ENCODE measurements at places on chromosomes 12 and 14.

DNA sequence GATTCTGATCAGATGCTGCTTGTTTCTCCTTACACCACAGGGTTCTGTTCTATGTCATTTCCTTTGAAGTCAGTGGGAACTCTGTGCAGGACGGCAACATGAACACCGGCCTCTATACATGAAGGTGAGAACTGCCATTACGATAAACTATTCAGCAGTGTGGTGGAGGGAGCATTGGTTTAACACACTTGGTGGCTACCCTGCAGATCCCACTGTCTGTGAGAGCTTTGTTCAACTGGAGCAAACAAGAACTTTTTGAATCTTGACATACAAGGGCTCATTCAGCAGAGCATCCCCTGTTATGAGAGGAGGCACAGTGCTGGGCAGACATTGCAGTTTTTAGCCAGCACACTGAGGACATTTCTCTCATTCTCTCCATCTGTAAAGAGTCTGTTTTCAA lies 10.7 kb upstream of the FRS2 start:
- peak; percentile 22 for DNase-seq

- no peak for DNase-seq
Observed at GRCh38 chr12:110668480-110669192, 20.3 kb downstream of the HVCN1 start.

GRCh38 chr14:89032086-89032649 lies 207.7 kb downstream of the TTC8 start:
- no peak for DNase-seq

- DNase-seq = no peak
Observed at GRCh38 chr14:54686871-54687749, 120.2 kb downstream of the SAMD4A start.

GRCh38 chr14:52790756-52791222 lies 618 bp downstream of the GNPNAT1 start:
- no peak for DNase-seq

- DNase-seq = no peak
Observed at GRCh38 chr12:80154261-80154660, 54.9 kb downstream of the OTOGL start.

GRCh38 chr14:22513066-22513812 lies 75.8 kb downstream of the DAD1 start:
- no peak for DNase-seq

DNA sequence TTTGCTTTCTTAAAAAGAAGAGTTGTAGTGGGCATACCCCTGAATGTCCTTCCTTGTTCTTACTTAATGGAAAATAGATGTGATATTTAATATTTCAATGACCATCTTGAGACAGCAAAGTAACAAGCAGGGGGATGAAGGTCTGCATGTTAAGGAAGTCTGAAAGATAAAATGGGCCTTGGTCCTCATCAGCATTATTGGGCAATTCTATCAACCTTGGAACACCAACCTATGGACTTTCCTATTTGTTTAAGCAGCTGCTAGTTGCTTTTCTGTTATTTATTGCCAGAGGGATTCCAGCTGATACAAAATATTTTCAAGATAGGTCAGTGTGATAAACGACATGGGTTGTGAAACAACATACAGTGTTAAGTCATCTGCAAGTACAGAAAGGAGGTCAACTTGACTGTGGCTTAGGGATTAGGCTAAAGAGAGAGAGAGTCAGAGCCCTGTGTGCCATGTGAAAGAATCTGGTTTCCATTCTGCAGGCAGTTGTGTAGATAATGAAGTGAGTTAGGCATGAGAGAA lies 16.4 kb upstream of the A2M start:
- DNase-seq = no peak

GRCh38 chr14:74577247-74577947 lies 34.6 kb downstream of the LTBP2 start:
- DNase-seq = no peak

DNA sequence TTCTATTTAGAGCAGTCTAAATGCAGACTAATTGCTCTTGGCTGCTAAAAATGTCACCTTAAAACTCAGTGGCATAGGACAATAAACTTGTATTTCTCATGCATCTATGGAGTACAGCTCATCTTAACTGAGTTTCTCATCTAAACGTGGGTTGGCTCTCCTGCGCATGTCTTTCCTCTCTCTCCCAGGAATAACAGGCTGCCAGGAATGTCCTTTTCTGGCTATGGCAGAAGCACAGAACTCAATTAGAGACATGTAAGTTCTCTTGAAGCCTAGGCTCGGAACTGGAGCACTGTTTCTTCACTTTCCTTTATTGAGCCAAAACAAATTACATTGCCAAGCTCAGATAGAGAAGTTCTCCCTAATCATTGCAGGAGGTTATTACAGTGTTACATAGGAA lies 722.3 kb upstream of the FLRT2 start:
- no peak for DNase-seq

- DNase-seq = peak; percentile 76
Observed at GRCh38 chr12:109098183-109098604, 797 bp downstream of the UNG start.

DNA sequence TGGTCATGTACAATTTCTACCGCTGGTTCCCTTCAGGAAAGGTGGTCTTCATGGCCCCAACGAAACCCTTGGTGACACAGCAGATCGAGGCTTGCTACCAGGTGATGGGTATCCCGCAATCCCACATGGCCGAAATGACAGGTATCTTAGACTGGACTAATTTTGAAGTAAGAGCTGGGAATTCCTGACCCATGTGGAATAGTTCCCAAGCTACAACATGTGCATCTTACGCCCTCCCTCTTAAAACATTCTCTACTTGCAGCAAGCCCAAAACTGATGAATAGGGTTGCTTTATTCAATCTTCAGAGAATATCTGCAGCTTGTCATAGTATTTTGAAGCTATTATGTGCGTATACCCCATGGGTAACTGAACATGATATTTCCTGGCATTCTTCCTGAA lies 669 bp downstream of the FANCM start:
- DNase-seq = no peak

GRCh38 chr14:36944307-36945010 lies 227.9 kb downstream of the SLC25A21 start:
- no peak for DNase-seq

DNA sequence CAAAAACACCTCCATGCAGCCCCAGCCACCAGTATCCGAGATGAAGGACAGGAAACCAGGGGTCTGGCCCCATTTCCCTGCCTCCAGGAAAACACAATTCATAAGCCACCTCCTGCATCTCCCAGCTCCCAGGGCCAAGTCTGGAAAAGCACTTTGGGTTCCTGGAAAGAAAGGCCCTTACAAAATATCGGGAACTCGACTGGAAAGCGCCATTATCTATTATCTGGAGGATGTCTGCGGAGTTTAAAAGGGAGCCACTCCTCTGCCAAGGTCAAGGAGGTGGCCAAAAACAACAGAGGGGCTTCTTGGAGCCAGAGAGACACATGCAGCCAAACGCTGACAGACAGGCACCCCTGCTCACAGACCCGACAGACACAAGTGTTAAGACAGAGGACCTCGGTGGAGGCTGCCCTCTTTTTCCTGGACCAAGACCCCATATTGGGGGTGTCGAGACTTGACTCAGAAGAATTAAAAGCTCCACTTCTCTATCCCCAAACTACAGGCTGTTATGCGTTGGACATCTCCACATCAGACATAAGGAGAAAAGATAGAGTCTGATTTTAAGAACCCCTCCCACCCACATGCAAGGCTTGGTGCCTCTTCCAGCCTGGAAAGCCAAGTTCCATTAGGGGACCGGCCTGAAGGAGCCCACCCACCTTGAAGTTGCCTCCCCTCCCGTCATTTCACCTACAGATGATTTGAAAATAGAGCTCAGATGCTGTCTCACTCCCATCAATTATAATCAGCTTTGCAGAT lies 9.6 kb downstream of the ACTN1 start:
- no peak for DNase-seq

GRCh38 chr12:8572507-8572906 lies 31.8 kb upstream of the CLEC4E start:
- DNase-seq = no peak

GRCh38 chr12:77325511-77326236 lies 260.3 kb upstream of the E2F7 start:
- peak; percentile 28 for DNase-seq

DNA sequence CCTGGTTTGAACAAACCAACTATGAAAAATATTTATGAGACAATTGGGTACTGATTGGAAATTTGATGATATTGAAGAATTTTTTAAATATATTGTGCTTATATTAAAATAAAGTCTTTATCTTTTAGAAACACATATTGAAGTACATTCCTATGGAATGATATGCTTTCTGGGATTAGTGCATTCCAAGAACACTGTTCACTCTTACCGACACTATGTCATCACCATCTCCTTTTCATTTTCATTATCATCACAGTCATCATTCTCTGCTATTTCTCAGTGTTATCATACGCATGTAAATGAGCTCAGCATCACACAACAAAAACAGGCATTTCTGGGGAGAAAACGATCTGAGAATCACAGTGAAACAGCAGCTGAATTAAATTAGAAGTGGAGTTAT lies 513.3 kb upstream of the CCDC196 start:
- no peak for DNase-seq

- no peak for DNase-seq
Observed at GRCh38 chr14:102182936-102183619, 43.4 kb downstream of the WDR20 start.

DNA sequence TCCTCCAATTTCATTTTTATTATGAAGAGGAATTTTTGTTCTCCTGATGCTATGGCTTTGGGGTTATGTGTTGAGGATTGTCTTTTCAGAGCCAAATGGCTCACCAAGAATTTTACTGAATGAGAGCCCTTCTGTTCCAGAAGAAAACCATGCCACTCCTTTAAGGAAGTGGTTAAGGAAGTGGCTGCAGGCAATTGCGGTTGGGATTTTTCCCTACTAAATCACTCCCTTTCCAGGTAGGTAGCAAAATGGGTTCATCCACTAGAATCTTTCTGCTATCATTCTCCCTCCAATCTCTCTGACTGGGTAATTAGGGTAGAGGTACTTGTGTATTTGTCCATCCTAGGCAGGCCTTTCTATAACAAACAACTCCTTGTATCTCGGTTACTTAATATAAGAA lies 163.1 kb downstream of the TTC8 start:
- no peak for DNase-seq

GRCh38 chr12:131055093-131055465 lies 101.4 kb downstream of the ADGRD1 start:
- no peak for DNase-seq

GRCh38 chr12:92506891-92507290 lies 195.9 kb upstream of the PLEKHG7 start:
- DNase-seq = no peak

GRCh38 chr12:122116707-122117535 lies 38.4 kb downstream of the MLXIP start:
- peak; percentile 92 for DNase-seq

DNA sequence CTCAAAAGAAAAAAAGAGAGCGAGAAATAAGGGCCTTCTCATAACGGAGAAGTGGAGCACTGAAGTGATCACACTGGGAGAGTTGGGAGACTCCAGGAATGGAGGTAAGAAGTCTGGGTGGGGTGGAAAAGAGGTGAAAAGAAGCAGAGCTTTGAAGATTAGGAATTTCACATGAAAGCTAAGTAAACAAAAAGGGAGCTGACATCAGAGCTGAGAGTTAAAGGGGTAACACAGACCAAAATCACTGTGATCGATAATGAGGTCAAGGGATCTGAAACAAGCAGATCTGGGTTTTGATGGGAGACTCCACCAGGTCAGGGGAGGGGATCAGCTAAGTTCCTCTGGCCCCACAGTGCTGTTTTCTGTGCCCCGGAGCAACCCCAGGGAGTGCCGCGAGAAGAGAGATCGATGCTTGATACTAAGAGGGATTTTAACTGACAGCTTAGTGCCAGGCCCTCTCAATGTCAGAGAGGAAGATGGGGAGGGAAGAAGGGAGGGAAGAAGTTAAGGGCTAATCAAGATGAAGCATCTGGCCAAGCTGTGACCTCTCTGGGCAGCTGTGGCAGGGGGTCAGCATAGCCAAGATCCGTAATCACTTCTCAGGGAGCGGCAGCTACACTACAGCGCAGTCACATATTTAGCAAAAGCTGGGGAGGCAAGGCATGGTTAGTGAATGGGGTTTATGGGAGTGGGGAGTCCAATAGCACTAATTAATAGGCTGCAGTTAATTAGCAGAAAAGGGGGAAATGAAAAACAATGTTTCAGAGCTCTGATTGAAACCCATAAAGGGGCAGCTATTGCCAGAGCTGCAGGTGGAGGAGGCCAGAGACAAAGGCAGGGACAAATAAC lies 8.0 kb downstream of the AQP6 start:
- no peak for DNase-seq

DNA sequence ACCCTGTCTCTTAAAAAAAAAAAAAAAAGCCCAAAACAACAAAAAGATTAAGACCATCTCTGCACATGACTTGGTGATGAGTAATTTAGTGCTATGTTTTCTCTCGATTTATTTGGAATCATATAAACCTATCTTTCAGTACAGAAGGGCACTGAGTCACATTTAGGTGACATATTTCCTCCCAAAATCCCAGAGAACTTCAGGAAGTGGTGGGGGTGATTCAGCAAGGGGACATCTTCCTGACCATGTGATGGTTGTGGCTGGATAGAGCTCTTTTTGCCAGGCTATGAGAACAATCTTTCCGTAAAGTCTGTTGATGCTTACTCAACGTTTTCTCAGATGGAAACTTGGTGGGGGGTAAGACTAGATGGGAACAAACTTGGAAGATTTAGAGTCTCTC lies 50.0 kb downstream of the PPFIBP1 start:
- no peak for DNase-seq

DNA sequence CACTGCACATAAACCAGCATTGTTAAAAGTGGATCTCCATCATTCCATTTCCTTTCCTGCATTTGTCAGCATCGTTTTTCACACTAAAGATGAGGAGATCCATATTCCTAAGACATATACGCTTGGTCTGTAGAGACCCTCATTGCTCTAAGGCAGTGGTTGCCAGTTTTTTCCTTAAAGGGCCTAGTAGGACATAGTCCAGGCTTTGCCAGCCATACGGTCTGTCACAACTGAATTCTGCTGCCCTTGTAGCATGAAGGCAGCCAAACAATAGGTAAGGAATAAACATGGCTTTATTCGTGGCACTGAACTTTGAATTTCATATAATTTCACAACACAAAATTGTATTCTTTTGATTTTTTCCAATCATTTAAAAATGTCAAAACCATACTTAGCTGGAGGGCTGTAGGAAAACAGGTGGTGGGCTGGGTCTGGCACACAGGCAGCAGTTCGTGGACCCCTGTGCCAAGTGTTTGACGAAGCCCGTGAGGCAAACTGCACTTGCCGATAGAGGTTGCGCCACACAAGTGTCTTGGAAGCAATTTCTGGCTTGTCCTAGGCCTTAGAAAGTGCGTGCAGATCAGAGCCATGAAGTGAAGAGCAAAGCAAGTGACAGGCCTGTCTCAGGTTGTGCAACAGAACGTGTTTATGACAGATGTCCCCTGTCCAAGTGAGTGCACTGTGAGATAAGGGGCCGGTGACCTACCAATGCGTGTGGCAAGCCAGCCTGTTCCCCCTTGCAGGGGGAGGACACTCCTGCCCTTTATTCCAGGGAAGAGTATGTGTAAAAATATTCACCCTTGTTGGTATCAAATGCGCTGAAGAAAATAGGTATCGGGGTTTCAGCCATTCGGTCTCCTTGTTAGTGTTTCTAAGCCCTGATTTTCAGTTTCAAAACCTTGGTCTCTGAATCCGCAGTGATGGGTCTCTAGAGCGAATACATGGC lies 916 bp upstream of the CHPT1 start:
- DNase-seq = no peak
